ENCODE measurements at places on chromosomes 2 and 18.

DNA sequence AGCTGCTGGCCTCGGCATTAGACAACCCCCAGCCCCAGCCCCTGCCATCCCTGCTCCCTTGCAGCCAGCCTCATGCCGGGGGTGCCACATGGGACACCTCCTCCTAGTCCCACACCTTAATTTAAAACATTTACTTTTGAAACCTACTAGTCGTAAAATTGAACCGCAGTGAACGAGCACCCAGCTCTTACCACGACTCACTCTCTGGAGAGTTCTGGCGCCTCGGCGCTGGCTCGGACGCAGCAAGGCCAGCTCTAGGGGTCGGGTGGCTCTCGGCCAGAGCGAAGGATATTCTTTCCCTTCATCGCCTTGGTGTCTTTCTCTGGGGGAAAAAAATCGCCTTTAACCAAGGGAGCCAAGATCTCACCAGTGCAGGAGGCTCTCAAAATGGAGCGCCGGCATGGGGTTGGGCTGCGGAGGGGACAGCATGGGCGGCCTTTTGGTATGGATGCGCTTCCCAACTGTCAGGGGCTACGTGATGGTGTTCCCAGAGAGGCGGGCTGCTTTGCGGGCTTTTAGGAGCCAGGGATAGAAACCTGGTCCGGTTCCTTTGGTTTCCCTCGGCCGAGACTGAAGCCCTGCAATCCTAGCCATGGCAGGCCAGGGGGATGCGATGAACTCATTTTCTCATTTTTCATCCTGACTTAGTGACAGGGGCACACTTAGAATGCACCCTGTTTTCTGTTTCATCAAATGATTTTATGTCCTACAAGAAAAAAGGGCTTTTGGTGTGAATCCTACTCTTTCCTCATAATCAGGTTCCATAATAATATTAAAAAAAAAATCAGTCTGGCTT lies 2.0 kb downstream of the HPCAL1 start:
- DNase-seq: no peak

GRCh38 chr2:148622366-148622765 lies 22.2 kb upstream of the EPC2 start:
- DNase-seq: no peak

DNA sequence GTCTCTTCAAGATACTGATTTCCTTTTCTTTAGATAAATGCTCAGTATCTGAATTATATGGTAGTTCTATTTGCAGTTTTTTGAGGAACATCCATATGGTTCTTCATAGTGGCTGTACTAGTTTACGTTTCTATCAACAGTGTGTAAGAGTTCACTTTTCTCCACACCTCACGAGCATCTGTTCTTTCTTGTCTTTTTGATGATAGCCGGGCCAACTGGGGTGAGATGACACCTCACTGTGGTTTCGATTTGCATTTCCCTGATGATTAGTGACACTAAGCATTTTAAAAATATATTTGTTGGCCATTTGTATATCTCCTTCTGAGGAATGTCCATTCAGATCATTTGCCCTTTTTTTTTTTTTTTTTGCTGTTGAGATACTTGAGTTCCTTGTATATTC lies 458.8 kb downstream of the SETBP1 start:
- DNase-seq: no peak

GRCh38 chr18:78368726-78369125 lies 610.9 kb upstream of the SALL3 start:
- no peak for DNase-seq

DNA sequence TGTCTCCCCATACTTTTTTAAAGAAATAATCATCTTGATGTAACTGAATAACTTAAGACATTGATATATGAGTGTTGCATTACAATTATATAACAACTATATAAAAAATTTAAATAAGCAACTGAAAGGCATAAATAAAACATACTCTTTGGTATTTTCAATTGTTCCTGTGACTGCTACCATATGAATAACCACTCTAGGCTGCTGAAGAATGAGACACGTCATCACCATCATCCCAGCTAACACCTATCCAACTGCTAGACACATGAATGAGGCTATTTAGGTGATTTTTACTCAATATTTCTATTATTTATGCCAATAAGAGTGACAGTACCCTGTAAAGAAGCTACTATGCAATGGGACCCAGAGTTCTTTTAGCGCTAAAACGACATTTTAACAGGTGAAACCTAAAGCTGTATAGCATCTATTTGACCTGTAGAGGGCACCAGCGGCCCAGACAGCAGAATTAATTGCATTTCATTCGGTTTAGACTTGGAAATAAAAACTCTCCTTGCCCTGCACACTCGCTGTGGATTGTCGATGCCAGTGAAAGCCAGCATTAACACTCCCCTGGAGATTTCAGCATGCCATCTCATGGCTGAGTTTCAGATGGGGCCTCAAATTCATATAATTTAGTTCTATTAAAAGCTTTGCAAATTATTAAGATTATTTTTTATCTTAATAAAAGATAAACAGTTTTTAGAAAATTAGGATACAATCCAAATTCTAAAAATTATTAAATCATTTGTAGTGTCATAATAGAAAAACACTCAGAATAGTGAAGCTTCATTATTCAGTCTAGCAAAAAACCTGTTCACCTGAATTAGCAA lies 89.4 kb upstream of the MAP2 start:
- peak; percentile 77 for DNase-seq

Data from NCI-H345 (cell line).